ENCODE measurements at places on chromosomes 6 and 20.

DNA sequence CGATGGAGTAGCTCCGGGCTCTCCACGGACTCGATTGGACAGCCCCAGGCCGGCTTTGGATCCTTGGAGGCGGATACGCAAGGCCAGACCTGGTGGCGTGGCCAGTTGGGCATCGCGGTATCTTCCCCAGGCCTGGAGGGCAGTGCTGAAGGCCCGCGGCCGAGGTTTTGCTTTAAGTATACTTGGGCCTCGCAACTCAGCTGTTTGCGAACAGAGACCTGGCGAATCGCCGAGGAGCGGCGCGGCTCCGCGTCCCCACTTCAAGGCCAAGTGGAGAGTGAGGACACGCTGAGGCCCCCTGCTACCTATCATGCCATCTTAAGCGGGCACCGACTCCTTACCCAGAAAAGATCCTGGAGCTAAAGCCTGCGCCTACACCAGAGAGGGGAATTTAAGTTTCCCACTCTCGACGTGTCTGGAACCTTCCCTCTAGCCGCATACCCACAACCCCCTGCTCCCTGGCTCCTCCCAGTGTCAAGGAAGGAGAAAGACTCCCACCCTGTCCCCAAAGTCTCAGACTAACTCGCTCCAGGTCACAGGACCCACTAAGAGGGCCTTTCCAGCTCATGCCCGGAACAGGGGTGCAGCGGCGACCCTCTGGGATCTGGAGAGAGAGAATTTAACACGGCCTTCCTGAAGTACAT lies 4.1 kb downstream of the LINC00237 start:
- DNase-seq, result no peak

GRCh38 chr6:129369737-129370136 lies 340.2 kb downstream of the ARHGAP18 start:
- no peak for DNase-seq

DNA sequence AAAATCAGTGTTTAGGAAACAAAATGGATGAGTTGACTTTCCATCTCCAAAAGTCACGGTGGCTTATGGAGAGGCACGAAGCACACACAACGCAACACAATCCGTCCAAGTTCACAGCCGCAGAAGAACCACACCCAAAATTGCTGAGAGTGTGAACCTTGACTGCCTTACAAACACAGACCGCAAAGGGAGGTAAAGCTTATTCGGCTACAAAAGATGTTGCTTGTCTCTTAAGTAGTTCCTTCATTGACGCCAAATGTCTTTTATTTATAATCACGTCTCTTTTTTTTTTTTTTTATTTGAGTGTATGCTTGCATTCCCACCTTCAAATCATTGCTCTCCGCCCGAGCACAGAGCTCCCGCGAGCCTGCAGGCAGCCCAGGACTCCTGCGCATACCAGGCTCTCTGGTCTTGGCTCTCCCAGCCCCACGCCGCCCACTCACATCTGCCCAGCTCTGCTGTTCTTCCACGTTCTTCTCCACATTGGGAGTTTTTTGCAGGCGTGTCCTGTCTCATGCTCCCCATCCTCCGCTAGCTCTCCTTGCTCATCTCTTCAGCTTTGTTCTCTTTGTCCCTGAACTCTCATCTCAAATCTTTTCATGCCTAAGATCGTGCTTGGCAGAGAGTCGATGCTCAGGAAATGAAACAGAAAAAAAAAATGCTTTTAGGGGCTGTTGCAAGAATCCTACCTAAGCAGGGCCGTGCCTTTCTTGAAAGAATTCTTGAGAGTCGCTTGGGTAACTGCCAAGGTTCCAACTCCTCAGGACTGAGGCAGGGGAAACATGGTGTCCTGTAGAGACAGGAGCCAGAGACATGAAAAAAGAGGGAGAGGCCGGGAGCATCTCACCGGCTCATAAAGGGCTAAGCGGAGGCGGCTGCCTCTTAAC lies 25.8 kb downstream of the LY86 start:
- DNase-seq, result no peak

DNA sequence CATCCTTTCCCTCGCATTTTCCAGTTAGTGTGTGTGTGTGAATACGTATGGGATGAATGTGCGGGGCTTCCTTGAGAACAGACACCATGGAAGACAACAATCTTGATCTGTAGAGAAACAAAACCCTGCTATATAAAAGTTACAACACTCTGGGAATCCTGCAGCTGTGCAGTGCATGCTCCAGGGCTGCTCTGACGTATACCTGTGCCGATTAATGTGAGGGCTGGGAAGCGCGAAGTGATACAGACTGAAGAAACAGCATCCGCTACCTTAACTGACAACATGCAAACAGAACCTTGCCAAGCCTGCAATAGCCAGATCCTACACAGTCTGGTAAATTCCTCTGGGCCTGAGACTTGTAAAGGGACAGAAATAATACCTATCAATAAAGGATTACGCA lies 31.6 kb upstream of the MTRF1L start:
- no peak for DNase-seq

GRCh38 chr6:158536891-158537798 lies 22.7 kb upstream of the TMEM181 start:
- no peak for DNase-seq

GRCh38 chr6:158073776-158074175 lies 92.1 kb downstream of the SYNJ2 start:
- no peak for DNase-seq

GRCh38 chr20:35698298-35699126 lies 640 bp downstream of the NFS1 start:
- DNase-seq, result no peak

GRCh38 chr6:1562171-1562955 lies 47.4 kb upstream of the FOXC1 start:
- DNase-seq, result no peak

DNA sequence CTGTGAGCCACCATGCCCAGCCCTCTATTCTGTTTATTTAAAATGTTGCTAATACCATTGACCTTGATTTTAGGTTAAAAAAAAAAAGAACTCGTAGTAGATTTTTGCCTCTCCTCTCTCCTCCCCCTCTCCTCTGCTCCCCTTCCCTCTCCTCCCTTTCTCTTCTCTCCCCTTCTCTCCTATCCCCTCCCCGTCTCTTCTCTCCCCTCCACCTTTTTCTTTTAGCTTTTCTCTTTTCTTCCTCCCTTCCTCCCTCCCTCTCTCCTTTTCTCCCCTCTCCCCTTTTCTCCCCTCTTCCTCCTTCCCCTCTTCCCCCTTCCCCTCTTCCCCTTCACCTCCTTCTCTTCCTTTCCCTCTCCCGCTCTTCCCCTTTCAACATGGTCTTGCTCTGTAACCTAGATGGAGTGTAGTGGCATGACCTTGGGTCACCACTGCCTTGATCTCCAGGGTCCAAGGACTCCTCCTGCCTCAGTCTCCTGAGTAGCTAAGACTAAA lies 223.8 kb downstream of the ZFAND3 start:
- DNase-seq, result no peak

DNA sequence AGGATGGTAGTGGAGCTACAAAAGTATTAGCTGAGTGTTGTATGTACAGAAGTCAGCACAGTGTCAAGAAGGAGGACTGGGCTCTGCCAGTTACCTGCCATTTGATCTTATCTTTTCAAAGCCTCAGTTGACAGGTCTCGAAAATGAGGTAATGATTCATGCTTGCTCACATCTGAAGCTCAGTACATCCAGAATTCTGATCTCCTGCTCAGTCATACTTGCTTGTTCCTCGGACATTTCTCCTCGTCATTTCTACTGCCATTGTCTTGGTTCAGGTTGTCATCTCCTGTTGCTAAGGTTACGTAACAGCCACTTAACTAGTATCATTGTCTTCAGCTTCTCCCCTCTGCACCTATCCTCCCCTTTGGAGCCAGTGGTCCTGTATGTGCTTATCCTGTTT lies 89.5 kb downstream of the SLX4IP start:
- no peak for DNase-seq

DNA sequence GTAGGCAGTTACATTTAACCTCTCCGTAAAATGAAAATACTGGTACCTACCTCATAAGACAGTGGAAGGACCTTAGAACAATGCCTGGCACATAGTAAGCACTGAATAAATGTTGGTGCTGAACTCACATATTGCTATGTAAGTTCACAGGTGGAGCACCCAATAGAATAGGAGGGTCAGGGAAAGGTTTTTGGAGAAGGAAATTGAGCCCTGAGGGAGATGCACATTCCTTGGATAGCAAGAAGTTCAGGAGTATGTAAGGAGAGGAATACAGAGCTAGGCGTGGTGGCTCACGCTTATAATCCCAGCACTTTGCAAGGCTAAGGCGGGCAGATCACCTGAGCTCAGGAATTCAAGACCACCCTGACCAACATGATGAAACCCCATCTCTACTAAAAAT lies 7.0 kb downstream of the UBE2C start:
- DNase-seq, result no peak

- DNase-seq, result no peak
These were observed 509.9 kb upstream of the POU3F2 start for GRCh38 chr6:98324446-98324845.

DNA sequence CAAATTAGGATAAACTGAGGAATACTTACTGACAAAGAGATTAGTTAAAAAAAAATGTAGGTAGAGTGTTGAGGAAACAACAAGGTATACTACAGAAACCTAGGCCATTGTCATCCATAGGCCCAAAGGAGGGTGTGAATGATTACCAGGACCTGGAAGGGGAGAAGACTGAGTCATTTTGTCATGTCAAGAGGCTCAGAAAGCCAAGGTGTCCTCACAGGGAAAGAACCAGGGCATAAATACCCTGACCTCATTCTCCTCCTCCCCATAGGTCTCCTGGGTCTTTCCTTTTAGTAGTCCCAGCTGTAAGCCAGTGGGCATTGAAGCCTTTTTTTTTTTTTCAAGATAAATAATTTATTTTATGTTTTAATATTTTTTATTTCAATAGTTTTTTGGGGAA lies 582.1 kb upstream of the JAG1 start:
- no peak for DNase-seq

DNA sequence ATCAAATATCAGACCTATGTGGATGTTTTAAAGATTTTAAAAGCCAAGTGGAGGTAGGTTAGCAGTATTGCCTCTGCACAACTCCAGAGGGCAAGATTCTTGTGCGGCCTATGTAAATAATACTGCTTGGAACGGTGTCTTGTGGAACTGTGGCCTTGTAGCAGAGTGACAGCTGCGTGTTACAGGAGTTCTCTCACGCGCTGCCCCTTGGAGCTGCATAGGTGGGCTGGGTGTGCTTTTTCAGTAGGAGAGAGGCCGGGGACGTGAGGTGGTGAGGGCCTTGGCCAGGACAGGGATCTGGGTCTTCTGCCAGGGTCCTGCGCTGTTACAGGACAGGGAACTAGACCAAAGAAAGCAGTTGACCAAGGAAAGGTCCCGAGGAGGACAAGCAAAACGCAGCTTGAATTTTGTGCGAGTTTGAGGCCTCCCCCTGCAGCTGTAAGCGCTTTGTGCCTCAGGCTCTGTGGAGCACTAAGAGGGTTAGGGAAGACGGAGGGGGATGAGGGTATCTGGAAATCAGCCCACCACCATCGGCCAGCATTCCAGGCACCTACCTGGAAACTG lies 1.5 kb downstream of the TMEM181 start:
- DNase-seq, result no peak

GRCh38 chr20:19466206-19466928 lies 253.9 kb downstream of the SLC24A3 start:
- no peak for DNase-seq

Data from cerebellar nuclear complex (tissue), 1 donor.